ENCODE measurements at places on chromosomes 5 and 9.

GRCh38 chr9:88572684-88573083, 37.7 kb downstream of the NXNL2 start:
- DNase-seq, result no peak

DNA sequence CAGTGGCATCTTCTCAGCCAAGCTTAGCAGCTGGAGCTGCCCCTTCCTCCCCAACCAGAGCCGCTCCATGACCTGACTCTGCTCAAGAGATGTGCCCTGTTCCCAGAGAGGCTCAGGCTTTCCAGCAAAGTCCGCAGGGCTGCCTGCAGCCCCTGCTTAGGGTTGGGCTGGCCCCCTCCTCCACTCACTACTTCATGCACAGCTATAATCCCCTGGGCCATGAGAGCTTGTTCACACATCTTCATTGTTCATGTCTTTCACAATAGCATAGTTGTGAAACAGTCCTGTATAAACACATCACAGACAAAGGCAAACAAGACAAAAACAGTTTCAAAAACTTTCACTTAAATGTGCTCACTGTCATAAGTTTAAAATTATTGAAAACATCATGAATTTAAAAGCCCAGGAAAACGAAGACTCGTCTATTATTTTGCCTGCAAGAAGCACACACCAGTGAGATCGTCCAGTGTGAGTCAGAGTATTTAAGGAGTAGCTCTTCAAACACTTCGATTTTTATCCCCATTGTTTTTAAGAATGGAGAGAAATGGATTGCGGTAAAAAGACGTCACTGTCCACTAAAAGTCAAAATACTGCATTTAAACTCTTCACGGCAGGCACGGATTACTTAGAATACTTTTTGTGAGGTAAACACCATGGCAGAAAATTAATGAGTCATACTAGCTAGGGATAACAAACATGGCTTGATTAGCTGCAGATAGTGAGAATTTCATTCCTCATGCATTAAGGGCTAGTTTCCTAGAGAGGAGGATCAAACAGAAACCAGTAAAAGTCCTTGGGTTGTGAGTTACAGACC, 40.7 kb upstream of the S1PR3 start:
- no peak for DNase-seq

DNA sequence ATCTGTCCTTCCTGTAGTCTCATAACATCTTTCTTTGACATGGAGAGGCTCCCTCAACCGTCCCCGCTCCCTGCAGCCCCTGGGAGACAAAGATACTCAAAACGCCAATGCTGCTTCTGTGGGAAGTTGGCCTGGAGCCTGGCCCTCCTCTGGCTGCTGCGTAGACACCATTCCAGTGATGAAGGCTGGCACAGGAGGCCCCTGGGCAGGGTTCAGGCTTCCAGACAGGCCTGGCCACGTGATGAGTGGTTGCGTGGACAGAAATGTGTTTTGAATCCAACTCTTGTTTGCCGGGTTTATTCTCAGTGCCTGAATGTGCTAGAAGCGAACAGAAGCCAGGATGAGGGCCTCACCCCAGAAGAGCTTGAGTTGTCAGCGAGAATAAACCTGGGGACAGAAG, 43.2 kb upstream of the NKX2-5 start:
- DNase-seq, result no peak

DNA sequence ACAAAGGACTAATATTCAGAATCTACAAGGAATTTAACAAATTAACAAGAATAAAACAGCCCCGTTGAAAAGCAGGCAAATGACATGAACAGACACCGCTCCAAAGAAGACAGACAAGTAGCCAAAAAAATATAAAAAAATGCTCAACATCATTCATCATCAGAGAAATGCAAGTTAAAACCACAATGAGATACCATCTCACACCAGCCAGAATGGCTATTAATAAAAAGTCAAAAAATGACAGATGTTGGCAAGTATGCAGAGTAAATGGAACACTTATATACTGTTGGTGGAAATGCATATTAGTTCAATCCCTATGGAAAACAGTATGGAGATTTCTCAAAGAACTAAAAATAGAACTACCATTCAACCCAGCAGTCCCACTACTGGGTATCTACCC, 302.7 kb upstream of the RGMB start:
- DNase-seq, result no peak

DNA sequence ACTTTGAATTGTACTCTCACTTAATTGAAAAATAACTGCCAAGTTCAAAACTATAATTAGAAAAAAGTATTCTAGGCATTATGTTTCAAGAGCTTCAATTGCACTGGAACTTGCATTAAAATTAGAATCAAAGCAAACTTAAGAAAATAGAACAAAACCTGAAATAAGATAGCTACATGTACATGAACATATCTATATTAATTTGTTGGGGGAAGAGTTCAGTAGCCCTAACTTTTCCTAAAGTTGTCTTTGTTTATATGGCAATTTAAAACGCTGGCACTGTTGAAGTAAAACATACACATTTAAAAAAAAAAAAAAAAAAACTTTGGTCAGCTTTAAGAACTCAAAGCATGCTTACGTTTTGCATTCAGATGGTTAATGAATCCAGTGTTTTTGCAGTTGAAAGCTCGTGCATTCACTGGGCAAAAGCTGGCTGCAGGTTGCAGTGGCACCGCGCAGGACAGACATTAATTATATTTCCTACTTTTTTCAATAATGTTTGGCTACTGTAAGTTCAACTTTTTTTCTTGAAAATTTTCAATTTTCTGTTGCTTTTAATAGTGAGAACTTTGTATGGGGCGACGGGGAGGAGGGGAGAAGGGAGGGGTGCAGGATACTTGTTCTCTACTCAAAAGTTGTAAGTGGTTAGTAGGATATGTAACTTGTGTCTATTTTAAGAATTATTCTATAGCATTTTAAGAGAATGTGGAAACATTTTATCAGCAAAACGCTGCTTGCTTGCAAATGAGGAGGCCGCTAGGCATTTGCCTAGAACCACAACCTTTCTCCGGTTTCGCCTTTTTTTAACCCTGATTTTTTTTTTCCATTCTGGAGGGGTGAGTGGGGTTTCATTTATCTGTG, 3.9 kb downstream of the NR2F1 start:
- no peak for DNase-seq
